ENCODE measurements at places on chromosomes 3 and 15.

DNA sequence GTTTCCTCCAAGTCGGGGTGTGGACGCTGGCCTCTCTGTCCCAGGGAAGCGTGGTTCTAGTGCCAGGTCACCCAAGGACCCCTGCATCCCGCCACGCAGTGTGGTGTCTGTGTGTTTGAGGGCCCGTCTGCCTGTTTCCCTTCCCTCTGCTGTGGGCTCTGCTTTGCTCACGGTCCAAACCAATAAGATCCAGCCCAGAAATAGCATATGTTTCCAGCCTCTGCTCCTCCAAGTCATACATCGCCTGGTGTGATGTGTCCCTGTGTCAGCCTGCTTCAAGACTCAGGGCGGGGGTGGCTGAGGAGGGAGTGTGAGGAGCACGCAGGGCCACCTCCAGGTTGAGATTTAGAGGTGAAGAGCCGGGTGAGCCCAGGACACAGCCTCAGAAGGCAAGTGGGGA, 21.9 kb upstream of the RPL29 start:
- no peak for DNase-seq

- DNase-seq, result no peak
Measured at GRCh38 chr3:155173771-155174170, 93.7 kb downstream of the MME start.

- no peak for DNase-seq
Measured at GRCh38 chr3:112782491-112782890, 64.2 kb downstream of the CD200R1L start.

- DNase-seq, result no peak
Measured at GRCh38 chr3:126314790-126315658, 42.2 kb downstream of the KLF15 start.

- no peak for DNase-seq
Measured at GRCh38 chr3:158916111-158916510, 114.3 kb downstream of the MFSD1 start.

GRCh38 chr3:130679218-130679617, 67.4 kb downstream of the PIK3R4 start:
- no peak for DNase-seq

GRCh38 chr15:85280203-85280602, 100.2 kb upstream of the AKAP13 start:
- no peak for DNase-seq

DNA sequence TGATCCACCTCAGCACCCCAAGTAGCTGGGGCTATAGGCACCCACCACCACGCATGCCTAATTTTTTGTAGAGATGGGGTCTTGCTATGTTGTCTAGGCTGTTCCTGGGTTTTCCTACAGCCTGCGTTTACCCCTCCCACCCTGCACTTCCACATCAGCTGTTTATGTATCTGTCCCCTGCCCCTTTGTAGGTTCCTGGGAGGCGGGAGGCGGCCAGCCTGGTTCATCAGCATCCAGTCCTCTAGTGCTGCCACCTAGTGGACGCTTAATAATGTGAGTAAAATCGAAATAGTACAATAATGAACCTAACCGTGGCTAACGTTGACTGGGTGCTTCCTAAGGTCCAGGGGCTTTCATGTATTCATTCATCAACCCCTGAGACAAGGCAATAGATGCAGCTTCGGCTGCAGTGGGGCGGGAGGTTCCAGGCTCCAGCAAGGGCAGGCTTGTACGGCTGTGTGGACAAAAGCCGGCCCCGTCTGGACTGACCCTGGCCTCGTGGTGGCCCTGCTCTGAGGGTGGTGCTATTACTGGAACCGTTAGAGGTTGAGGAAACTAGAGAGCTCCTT, 1.2 kb upstream of the LCTL start:
- peak; percentile 61 for DNase-seq

GRCh38 chr3:70096376-70097066, 97.0 kb downstream of the SAMMSON start:
- no peak for DNase-seq

DNA sequence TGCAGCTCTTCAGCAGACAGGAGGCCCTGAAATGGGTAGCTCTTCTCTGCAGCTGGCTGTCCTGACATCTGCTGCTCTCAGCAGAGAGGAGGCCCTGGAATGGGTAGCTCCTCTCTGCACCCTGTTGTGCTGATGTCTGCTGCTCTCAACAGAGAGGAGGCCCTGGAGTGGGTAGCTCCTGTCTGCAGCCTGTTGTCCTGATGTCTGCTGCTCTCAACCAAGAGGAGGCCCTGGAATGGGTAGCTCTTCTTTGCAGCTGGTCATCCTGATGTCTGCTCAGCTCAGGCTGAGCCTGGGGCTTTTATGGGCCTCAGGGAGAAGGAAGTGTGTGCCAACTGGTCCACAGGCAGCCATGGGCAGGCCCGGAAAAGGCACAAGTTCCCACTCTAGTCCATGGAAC, 66.6 kb downstream of the PIK3CB start:
- DNase-seq, result no peak

GRCh38 chr15:51738553-51738952, 1.1 kb upstream of the LYSMD2 start:
- DNase-seq, result no peak

- DNase-seq, result no peak
Measured at GRCh38 chr15:60399246-60399915, 1.6 kb upstream of the ANXA2 start.
